CD8-positive, alpha-beta memory T cell (primary cell): ENCODE measurements at places on chromosomes 1 and 21. TPM values are rescaled to one million over a fixed set of nuclear protein-coding genes. Genes with fewer than 3 reads are reported as not detected.

SMYD3 gene
- total RNA-seq, result 12.4 TPM

RYR2 gene
- total RNA-seq, result 0.11 TPM

DNA sequence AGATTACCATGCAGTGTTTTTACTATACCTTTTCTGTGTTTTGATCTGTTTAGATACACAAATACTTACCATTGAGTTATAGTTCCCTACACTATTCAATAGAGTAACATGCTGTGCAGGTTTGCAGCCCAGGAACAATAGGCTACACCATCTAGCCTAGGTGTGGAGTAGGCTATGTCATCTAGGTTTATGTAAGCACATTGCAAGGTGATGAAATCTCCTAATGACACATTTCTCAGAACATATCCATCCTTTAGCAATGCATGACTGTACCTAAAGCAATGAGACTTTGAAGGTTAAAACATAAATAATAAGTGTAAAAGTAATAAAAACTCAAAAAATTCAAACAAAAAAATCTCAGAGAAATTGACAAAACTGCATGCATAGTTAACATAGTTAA lies 358.6 kb downstream of the USH2A start:
- no peak for DNase-seq
- no peak overlapping the region for H3K27ac ChIP-seq
- H3K4me1 ChIP-seq, result no peaks in the 10 kb centered on the region
- H3K4me3 ChIP-seq, result no peak overlapping the region
- no peaks in the 10 kb centered on the region for H3K36me3 ChIP-seq

- no peaks in the 10 kb centered on the region for H3K27me3 ChIP-seq
- H3K4me1 ChIP-seq, result no peaks in the 10 kb centered on the region
- DNase-seq, result no peak
These were observed 187.7 kb upstream of the LMO4 start for GRCh38 chr1:87140831-87141540.

GRCh38 chr1:2431103-2431502 lies 18.7 kb upstream of the PEX10 start:
- no peaks in the 10 kb centered on the region for H3K4me1 ChIP-seq
- DNase-seq, result no peak
- no peak overlapping the region for H3K27ac ChIP-seq
- H3K36me3 ChIP-seq, result no peaks in the 10 kb centered on the region
- no peaks in the 10 kb centered on the region for H3K27me3 ChIP-seq

- H3K4me3 ChIP-seq, result no peak overlapping the region
- H3K27me3 ChIP-seq, result no peaks in the 10 kb centered on the region
- DNase-seq, result no peak
These were observed 11.5 kb upstream of the ZNF683 start for GRCh38 chr1:26384076-26384475.

- H3K4me3 ChIP-seq, result no peak overlapping the region
- no peaks in the 10 kb centered on the region for H3K27me3 ChIP-seq
- H3K27ac ChIP-seq, result no peak overlapping the region
- no peaks in the 10 kb centered on the region for H3K4me1 ChIP-seq
- no peak for DNase-seq
- H3K36me3 ChIP-seq, result no peaks in the 10 kb centered on the region
These were observed 15.5 kb downstream of the KCNK1 start for GRCh38 chr1:233629305-233629935.

DNA sequence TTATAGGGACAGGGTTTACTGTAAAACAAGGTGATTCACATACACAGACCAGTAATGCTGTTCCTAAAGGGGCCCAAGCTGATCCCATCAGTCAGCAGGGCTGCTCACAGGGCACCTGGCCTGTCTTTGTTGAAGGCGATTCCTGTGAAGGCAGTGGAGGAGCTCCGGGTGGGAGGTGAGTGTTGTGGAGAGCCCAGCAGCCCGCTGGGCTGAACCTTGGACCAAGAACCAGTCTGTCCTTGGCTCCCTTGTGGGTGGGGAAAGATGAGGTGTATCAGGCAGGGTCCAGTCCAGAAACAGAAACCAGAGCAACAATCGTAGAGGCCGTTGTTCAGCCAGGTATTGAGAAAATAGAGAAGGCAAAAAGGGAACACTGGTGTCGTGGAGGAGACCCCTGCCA lies 12.5 kb downstream of the PDXK start:
- no peaks in the 10 kb centered on the region for H3K27me3 ChIP-seq
- no peak overlapping the region for H3K4me3 ChIP-seq
- H3K27ac ChIP-seq, result no peak overlapping the region
- no peaks in the 10 kb centered on the region for H3K36me3 ChIP-seq
- no peak for DNase-seq

- no peaks in the 10 kb centered on the region for H3K4me1 ChIP-seq
- no peaks in the 10 kb centered on the region for H3K36me3 ChIP-seq
- DNase-seq, result no peak
- no peak overlapping the region for H3K4me3 ChIP-seq
- no peak overlapping the region for H3K27ac ChIP-seq
These were observed 62.9 kb downstream of the TEX35 start for GRCh38 chr1:178575611-178576361.
